ENCODE measurements at places on chromosomes 3 and 15. TPM values are rescaled to one million over a fixed set of nuclear protein-coding genes. Genes with fewer than 3 reads are reported as not detected.
A peak's percentile ranks its signal among the peaks of the same experiment; 100 is the strongest.

The ENTPD3 gene
- total RNA-seq = not detected

The OR5K2 gene
- total RNA-seq = not detected

GRCh38 chr3:155244216-155244615, 49.3 kb downstream of the STRIT1 start:
- DNase-seq = no peak

GRCh38 chr15:99720533-99720932, 12.7 kb downstream of the LYSMD4 start:
- DNase-seq = no peak

- DNase-seq = no peak
These were observed 14.4 kb downstream of the TMOD2 start for GRCh38 chr15:51765751-51766150.

The GHRL gene
- not detected for total RNA-seq

DNA sequence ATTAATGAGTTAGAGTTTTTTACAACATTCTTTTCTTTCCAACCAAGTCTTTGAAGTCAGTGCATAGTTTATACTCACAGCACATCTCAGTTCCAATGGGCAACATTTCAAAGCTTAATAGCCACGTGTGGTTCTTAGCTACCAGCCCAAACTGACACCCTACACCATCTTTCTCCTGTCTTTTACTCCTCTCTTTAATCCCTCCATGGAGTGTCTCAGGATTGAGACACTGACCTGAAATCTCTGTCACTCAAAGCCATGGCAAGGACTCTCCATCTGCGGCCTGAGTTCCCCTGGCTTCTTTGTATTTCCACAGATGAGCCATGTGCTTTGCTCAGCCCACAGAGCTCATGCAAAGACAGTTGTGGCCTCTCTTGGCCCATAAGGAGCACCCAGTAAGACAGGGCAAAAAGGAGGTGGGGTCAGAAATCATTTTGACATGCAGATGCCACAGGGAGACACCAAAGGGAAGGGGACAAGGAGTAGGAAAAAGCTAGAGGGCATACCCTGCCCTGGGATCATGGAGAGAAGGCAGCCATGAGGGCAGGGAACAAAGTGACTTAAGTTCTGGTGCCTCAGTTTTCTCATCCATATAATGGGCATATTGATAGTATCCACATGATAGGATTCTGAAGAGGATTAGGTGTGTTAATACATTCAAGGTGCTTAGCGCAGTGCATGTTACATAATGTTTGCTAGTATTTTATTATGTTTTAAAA, 493.6 kb upstream of the PROK2 start:
- DNase-seq = no peak

- DNase-seq = no peak
These were observed 308.0 kb upstream of the THBS1 start for GRCh38 chr15:39272901-39273300.

The TLR9 gene
- not detected for total RNA-seq

GRCh38 chr15:72306211-72306785, 13.7 kb downstream of the CELF6 start:
- peak; percentile 28 for DNase-seq

The WNT7A gene
- 0.15 TPM for total RNA-seq

DNA sequence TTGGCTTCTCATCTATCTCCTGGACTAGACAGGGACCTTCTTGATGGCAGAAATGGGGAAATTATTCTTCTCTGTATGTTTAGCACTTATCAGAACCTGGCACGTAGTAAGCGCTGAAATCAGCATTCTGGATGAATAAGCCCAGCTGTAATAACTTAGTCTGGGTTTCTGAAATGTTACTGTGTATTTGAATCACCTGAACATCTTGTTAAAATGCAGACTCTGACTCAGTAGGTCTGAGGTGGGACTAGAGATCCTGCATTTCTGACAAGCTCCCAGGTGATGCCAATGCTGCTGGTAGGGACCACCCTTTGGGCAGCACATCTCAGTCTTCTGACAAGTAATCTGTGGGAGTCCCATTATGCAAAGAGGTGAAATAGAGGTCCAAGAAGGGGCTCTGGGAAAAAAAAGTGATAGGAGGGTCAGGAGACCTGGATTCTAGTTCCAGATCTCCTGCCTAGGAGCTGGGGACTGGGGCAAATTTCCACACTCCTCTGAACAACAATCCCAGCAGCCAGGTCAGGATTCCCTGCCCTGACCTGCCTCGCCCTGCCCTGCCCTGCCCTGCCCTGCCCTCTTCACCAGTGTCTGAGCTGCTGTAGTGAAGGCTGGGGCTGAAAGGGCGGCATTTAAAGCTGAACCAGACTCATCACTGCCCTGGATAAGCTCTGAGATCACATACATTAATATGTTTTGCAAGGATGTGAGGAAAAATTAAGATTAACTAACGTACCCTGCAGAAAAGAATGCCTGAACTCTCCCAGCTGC, 17.2 kb upstream of the SLC6A11 start:
- DNase-seq = no peak

The SRGAP3 gene
- total RNA-seq = 0.57 TPM

DNA sequence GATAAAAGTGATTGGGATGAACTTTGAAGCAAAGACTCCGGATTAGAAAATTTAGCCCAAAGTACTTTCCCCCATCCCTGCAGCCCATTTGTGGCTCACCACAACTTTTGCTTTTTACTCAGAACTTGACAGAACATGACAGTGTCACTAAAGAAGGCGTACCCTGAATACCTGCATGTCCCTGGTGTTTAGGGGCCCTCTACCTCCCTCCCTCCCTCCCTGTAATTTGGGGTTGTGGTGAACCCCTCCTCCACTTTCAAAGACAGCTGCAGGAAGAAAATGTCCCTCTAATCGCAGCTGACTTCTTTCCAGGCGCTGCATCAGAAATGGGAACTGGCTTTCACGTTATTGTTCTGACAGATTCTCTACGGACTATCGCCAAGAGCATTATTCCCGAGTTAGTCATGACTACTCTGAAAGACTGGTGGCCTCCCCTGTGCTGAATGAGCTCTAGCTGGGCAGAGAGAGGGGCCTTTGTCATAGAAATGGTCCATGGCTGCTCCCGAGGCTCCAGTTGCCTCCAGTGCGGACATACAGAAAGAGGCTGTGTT, 93.2 kb upstream of the ARHGEF3 start:
- DNase-seq = peak; percentile 70

- peak; percentile 5 for DNase-seq
These were observed 18.4 kb upstream of the BCHE start for GRCh38 chr3:165855581-165855980.

- DNase-seq = no peak
These were observed 166.5 kb downstream of the EBLN2 start for GRCh38 chr3:73228000-73228399.

GRCh38 chr15:46127361-46127874, 492.6 kb downstream of the SQOR start:
- DNase-seq = peak; percentile 76

- peak; percentile 28 for DNase-seq
These were observed at the start of gene FGF12 for GRCh38 chr3:192727032-192727847. Gene FGF12, minus strand, starts transcription at chr3:192727541.

- peak; percentile 31 for DNase-seq
These were observed 18.4 kb upstream of the ZBTB47 start for GRCh38 chr3:42635111-42635510.

GRCh38 chr15:68420186-68420684, 11.7 kb downstream of the ITGA11 start:
- DNase-seq = peak; percentile 71

GRCh38 chr3:30098653-30099455, 507.5 kb upstream of the TGFBR2 start:
- DNase-seq = peak; percentile 37

All from M059J (cell line).